Psoas muscle (tissue), 8 donors: ENCODE measurements at places on chromosomes 12 and 14. TPM values are rescaled to one million over a fixed set of nuclear protein-coding genes. Genes with fewer than 3 reads are reported as not detected.

The LIN7A gene
- total RNA-seq: 2.1 TPM

- DNase-seq: no peak
Observed at GRCh38 chr12:38160318-38161122, 156.1 kb upstream of the ALG10B start.

GRCh38 chr12:105352052-105352451, 21.6 kb downstream of the C12orf75 start:
- no peak for DNase-seq

DNA sequence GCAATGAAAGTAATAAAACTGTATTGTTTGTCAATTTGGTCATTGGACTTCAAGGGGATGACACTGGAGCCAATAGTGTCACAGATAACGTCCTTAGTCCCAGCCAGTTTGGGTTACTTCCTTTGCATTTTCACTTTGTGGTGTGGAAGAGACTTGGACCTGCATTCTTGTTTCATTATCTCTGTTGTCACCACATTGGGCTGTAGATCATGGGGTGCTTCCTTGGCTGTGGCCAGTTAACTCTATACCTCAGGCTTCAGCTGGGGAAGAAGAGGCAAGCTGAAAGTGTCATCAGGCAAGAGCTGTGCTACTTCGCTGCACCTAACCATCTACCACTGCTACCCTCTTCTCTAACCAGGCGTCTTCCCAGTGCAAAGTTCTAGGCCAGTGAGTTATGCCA, 15.1 kb upstream of the CISTR start:
- no peak for DNase-seq

DNA sequence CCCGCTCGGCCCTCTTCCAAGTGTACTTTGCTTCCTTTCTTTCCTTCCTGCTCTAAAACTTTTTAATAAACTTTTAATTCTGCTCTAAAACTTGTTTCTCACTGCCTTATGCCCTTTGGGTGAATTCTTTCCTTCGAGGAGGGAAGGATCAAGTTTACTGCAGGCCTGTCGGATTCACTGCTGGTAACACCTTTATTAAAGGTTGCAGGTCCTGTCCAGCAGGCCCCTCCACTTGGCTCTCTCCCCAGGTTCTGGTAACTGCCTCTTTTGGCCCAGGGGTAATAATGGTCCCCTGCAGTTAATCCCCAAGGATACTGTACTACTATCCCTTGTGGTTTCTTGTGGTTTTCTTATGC, 152.7 kb upstream of the EEA1 start:
- no peak for DNase-seq

The SCN8A gene
- total RNA-seq: 0.05 TPM

- no peak for DNase-seq
Observed at GRCh38 chr12:666766-667308, 3.6 kb upstream of the NINJ2 start.

GRCh38 chr14:22565391-22565945, 23.6 kb downstream of the DAD1 start:
- no peak for DNase-seq

The OR6C1 gene
- not detected for total RNA-seq
